Subcutaneous preadipocyte (primary cell): ENCODE measurements at places on chromosomes 4 and X. TPM values are rescaled to one million over a fixed set of nuclear protein-coding genes. Genes with fewer than 3 reads are reported as not detected.

The ASB11 gene
- total RNA-seq, result not detected in 2 replicates

The KIAA1210 gene
- total RNA-seq, result not detected in 2 replicates

The LNX1 gene
- total RNA-seq, result 0.78 and 6.2 TPM in 2 replicates

The BST1 gene
- total RNA-seq, result 5.3 and 5.9 TPM in 2 replicates

The GNRHR gene
- not detected in 2 replicates for total RNA-seq
